Stimulated activated CD4-positive, alpha-beta T cell treated with anti-CD3 and anti-CD28 coated beads, Interleukin-12 subunit alpha, Interleukin-12 subunit beta, amount 100 ng/mL, for 24 hours (primary cell): ENCODE measurements at places on chromosomes 2 and 18.

DNA sequence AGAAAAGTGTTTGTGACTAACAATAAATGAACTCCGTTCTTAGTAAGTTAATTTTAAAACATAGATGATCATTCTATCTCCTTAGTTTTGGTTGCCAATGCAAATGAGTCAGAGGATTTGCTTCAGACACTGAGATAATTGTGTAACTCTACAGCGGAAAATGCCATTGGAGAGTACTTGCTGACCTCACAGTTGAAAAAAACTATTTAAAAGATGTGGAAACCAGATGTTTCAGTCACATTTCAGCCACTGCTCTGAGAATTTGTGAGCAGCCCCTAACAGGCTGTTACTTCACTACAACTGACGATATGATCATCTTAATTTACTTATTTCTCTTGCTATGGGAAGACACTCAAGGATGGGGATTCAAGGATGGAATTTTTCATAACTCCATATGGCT is at the start of gene TNFAIP6:
TNFAIP6 (plus strand) TSS at position 234 of the 400 bp plus-strand sequence; CDS start at position 309, 75 bp downstream.
- no peak for DNase-seq

DNA sequence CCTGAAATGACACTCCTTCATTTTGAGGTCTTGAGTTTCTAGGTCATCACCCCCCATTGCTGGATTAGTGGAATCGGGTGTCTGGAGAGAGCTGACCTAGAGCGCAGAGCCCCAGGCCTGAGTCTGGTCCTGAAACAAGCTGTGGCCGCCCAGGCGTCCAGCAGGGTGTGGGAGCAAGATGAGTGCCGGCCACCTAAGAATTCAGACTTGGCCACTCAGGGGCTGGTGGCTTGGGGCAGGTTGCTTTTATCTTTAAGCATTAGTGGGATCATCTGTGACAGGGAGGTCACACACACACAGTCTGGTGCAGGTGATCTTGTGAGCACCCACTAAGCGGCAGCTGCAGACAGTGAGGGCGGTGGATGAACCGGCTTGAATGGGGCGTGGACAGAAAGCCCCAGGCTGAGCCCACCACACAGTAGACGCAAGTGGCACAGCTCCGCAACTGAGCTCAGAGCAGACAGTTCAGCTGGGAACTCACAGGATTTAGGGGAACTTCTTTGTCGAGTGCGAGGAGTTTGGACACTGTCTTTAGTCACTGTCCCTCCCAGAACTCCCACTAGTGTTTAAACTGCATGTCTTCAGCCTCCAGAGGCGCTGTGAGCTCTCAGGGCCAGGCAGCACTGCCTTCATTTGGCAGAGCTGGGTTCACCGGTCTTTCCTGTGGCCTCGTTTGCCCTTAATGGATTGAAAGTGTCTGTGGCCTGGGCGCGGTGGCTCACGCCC is 21.5 kb downstream of the ITGB1BP1 start:
- no peak for DNase-seq

GRCh38 chr2:29360016-29360784 is 245.0 kb downstream of the CLIP4 start:
- no peak for DNase-seq

GRCh38 chr2:180268006-180268405 is 260.9 kb upstream of the CWC22 start:
- no peak for DNase-seq

GRCh38 chr18:49100226-49100968 is 149.6 kb upstream of the SMAD7 start:
- DNase-seq = no peak

GRCh38 chr2:119864318-119864717 is 104.6 kb downstream of the PTPN4 start:
- DNase-seq = no peak

DNA sequence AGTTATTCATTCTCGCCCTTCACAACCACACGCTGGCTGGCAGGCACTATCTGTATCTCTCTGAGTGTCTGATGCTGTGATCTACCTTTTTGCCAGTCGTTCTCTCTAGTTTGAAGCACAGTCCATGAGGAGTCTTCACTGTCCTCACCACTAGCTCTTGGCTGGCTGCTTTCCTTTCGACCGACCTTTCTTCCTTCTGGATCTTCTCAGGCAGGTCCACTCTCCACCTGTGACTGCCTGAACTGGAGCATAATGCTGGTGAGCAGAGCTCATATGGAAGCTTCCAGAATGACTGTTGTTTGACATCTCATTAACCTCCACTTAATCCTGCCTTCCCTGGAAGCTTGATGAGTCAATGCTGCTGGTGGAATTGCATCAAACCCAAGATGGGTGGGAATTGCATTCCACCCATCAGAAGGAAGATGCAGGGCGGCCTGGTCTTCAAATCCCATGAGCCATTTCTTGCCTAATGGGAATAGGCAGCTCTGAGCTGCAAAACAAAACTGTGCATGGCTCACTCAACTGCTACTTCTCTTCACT is 283.5 kb upstream of the HDAC4 start:
- DNase-seq = no peak

- DNase-seq = no peak
These were observed 130.1 kb upstream of the TPO start for GRCh38 chr2:1283020-1283801.

GRCh38 chr2:32633040-32633439 is 5.2 kb downstream of the TTC27 start:
- DNase-seq = no peak

DNA sequence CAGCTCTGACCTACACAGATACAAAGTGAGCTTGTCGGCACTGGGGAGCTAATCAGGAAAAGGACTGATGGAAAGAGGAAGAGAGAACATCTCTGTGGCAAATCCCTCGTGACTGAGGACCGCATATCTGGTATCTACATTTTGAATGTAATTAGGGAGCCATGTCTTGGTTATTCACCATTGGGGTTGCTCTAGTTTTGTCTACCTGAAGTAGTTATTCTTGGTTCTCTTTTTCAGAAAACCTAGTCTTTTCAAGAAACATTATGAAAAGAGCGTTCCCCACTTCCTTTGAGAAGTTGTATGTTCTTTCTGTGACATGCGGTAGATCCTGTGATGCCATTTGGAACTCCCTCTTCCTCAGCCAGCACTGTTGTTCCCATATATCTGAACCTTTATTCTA is 104.4 kb downstream of the DOCK10 start:
- no peak for DNase-seq

- DNase-seq = no peak
These were observed 91.9 kb downstream of the PPP1R1C start for GRCh38 chr2:182077448-182078142.

DNA sequence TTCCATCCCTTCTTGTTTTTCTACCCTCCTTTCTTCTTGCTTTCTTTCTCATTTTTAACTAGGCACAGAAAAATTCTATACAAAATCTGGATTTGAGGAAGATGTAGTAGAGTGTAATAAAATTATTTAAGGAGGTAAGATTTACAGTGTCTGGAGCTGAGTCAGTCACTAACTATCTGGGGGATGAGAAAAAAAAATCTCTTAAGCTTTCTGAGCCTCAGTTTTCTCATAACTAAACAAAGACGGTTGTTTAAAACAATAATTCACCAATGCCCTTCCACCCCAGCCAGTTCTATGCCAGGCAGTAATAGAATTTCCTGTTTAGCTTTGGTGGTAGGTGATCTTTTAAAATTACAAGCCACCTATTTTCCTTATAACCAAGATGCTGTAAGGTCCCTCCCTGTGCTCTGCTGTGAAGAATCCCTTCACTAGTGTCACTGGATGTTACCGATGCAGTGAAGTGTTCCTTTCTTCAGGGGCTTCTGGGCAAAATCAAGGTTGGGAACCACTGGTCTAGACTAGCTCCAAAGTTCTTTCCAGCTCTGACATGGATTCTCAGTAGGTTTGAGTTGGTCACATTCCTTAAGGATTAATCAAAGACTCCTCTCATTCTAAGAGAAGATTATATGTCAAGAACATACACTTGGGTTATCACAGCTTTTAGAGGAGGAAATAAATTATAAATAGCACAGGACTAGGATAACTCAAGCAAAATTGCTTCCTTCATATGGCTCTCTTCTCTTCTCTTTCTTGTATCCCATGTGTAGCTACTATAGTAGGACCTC is 289.0 kb downstream of the CDH2 start:
- no peak for DNase-seq

DNA sequence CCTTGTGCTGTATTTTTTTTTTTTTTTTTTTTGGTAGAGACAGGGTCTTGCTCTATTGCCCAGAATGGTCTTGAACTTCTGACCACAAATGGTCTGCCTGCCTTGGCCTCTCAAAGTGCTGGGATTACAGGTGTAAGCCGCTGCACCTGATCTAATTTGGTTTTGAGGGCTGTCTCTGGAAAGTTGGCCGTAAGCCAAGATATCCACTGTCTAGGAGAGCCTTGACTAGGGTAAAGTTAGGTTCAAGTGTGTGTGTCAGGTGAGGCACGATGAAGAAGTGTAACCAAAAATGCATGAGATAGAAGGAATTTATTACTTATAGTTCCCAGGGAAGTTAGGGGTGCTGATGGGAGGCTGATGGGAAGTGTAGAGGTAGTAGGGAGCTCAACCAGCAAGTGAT is 46.7 kb downstream of the INO80C start:
- no peak for DNase-seq

DNA sequence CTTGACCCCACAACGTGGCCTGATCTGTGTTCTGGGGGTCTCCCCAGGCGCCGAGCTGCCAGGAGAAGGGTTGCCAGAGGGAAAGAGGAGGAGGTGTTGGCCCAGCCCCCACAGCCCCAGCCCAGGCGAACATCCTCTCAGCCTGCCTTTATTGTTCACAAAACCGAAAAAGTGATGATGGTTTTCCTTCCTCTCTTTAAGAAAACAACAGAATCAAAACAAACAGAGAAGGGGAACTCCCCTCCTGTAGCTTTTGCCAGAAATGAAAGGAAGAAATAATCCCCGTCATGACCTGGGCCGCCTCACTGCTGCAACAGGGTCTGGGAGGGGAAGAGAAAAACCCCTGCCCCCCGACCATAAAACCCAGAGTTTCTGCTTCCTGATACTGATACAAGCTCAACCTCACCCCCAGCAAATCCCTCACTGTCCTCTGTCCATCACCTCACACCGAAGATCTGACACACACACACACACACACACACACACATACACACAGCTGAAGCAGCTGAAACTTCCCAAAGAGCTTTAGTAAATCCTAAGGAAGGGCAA is 52.0 kb downstream of the ZFP36L2 start:
- DNase-seq = peak; percentile 62

DNA sequence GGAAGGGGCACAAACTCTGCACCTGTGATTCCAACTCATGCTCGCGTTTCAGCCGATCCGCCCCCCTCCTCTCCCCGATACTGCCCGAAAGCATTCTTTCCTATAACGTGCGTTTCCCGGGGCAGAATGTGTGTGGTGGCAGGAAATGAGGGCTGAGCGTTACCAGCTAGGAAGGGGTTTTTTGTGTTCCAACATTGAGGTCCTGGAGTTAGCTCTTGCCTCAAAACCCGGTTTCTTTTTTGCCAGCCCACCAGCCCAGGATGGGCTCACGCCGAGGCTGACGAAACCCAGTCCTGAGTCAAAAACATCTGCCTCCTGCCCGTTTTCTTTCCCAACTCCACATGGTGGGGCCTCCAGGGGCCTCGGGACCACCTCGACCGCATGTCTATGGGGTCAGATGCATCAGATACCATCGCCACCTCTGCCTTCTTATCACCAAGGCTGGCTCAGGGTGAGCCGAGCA is 113.7 kb upstream of the COPS8 start:
- no peak for DNase-seq

DNA sequence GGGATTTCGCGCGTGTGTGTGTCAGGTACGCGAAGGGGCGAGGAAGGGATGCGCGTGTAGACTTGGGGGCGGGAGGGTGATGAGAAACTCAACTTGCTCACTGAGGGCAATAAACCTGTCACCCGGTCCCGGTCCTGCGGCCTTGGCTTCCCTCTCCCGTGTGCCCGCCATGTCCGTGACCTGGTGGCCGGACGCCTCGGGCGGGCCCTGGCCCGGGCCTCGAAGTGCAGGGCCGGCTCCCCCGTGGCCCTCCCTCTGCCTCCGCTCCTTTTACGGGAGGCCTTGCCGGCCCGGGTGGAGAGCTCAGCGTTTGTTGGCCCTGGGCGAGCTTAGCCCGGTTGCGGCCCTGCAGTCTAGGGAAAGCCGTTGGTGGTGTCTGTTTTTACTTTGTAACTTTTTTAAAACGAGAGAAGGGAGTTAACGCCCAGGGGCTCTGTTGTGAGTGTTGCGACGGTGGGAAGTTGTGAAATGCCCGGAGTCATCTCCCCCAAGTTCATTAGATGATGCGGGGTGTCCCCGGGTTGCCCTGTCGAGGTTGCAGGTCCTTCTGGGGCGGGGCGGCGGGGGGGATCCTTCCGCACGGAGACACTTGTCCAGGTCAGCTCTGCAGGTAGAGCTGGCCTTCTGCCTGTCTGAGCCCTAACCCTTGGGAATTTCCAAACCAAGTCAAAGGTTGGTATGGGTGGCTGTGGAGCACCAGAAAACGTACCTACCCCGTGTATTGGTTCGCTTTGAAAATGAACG is 883 bp downstream of the SMCHD1 start:
- DNase-seq = peak; percentile 37

- DNase-seq = no peak
These were observed 11.6 kb downstream of the CNGA3 start for GRCh38 chr2:98357849-98358248.

DNA sequence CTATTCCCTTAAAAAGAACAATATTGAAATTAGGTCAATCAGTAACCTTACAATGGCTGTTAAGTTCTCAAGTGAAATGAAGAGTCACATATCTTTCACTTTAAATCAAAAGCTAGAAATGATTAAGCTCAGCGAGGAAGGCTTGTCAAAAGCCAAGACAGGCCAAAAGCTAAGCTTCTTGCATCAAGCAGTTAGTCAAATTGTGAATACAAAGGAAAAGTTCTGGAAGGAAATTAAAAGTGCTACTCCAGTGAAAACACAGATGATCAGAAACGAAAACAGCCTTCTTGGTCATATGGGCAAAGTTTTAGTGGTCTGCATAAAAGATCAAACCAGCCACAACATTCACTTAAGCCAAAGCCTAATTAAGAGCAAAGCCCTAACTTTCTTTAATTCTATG is 402.6 kb upstream of the ZEB2 start:
- DNase-seq = no peak

- no peak for DNase-seq
These were observed 78.6 kb downstream of the SH3YL1 start for GRCh38 chr2:185221-185620.

- DNase-seq = no peak
These were observed 738.9 kb upstream of the SALL3 start for GRCh38 chr18:78240627-78241252.

GRCh38 chr18:65706646-65707045 is 44.2 kb upstream of the CDH7 start:
- DNase-seq = no peak

DNA sequence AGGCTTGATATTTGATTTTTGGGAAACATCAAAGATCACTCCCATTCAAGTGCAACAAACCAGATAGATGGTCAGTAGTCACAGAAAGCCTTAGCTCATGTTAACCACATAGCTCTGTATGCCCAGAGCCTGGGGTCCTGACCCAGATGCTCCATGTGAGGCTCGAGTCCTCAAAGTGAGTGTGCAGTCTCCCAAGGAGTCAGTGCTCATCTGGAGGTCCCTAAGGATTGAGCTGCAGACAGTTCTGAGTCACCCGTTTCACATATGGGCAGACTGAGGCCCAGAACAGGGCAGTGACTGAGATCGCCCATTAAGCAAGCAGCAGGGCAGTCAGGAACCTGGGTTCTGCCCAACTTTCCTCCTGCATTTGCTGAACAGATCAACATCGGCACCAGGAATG is 9.2 kb downstream of the TMEM37 start:
- no peak for DNase-seq

- no peak for DNase-seq
These were observed 98.8 kb upstream of the KLHL29 start for GRCh38 chr2:23286031-23286757.

- no peak for DNase-seq
These were observed 31.6 kb downstream of the TWSG1 start for GRCh38 chr18:9366126-9366714.
